NCI-H1105 (cell line): ENCODE measurements at places on chromosomes 4 and X.

DNA sequence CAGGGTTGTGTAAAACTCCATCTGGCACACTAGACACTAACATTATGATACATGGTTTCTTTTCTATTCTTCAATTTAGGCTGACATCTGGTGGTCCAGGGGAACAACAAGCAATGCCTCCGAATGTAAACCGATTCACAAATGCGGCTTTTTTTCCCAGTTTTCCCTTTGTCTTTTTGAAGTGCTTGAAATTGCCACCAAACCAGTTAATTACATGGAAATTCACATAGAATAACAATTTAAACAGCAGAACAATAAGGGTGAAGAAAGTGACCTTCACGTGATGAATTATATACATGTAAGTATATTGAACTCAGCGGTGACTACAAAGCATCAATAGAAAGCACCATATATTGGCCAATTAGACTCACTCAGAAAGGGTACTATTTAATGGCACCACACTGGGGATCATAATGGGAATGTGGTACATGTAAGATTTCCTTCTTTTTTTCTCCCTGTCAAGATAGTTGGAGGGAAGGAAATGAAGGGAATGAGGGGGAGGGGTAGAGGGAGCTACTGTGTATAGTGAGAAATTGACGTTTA, 103.9 kb downstream of the MMRN1 start:
- DNase-seq, result no peak

DNA sequence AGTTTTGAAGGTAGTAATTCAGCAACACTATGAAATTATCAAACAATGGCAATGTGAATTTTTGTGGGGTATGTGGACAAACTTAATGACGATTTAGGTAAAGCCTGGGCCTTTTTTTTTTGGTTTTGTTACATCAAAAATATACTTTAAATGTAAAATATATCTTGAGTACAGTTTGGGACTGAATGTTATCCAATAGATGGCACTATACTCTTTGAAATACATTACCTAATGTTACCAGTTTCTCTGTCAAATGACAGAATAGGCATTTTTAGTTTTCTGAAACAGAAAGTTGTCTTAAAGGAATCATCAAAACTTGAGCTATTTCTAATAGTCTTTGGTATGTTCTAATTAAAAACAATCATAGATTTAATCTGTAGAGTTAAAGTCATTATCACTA, 1651.9 kb downstream of the C4orf33 start:
- DNase-seq, result no peak

GRCh38 chr4:55819634-55820033, at the start of gene EXOC1L:
Gene EXOC1L (plus strand): TSS chr4:55819790. CDS start chr4:55820027, 237 bp downstream.
- no peak for DNase-seq

- DNase-seq, result no peak
Measured at GRCh38 chr4:101265816-101266172, 81.5 kb downstream of the PPP3CA start.

- no peak for DNase-seq
Measured at GRCh38 chr4:42152507-42153504, at the start of gene BEND4. Gene BEND4 (minus strand): TSS chr4:42152655. CDS start chr4:42152143, 512 bp downstream.

- no peak for DNase-seq
Measured at GRCh38 chr4:7166237-7166636, 26.1 kb upstream of the SORCS2 start.

- no peak for DNase-seq
Measured at GRCh38 chr4:335515-335914, 2.1 kb upstream of the ZNF141 start.

- no peak for DNase-seq
Measured at GRCh38 chrX:47651043-47651905, 911 bp upstream of the ELK1 start.
